ENCODE measurements at places on chromosomes 6 and 20. TPM values are rescaled to one million over a fixed set of nuclear protein-coding genes. Genes with fewer than 3 reads are reported as not detected.

The PGBD1 gene
- total RNA-seq = 5.9 TPM

The PTK6 gene
- total RNA-seq = 1.2 TPM

The KCNS1 gene
- total RNA-seq = 0.58 TPM

The PROKR2 gene
- total RNA-seq = not detected

The GINS1 gene
- total RNA-seq = 24.3 TPM

The CST3 gene
- total RNA-seq = 0.30 TPM

The CSNK2A1 gene
- total RNA-seq = 168 TPM

The SCUBE3 gene
- total RNA-seq = 0.16 TPM
